Inflammatory macrophage treated with lipopolysaccharide for 4 hours (primary cell): ENCODE measurements at places on chromosomes 13 and 19.

GRCh38 chr19:17965370-17966128, 1.4 kb upstream of the KCNN1 start:
- no peak for DNase-seq

- DNase-seq = no peak
Observed at GRCh38 chr13:75620020-75620419, 16.1 kb upstream of the LMO7 start.

GRCh38 chr19:42207767-42208271, 9.7 kb downstream of the DEDD2 start:
- DNase-seq = peak; percentile 95

- DNase-seq = no peak
Observed at GRCh38 chr13:22053053-22053452, 382.2 kb downstream of the FGF9 start.

- peak; percentile 96 for DNase-seq
Observed at GRCh38 chr13:41465241-41465847, 8.0 kb downstream of the RGCC start.

- no peak for DNase-seq
Observed at GRCh38 chr19:11887234-11887610, 360 bp upstream of the ZNF69 start.

DNA sequence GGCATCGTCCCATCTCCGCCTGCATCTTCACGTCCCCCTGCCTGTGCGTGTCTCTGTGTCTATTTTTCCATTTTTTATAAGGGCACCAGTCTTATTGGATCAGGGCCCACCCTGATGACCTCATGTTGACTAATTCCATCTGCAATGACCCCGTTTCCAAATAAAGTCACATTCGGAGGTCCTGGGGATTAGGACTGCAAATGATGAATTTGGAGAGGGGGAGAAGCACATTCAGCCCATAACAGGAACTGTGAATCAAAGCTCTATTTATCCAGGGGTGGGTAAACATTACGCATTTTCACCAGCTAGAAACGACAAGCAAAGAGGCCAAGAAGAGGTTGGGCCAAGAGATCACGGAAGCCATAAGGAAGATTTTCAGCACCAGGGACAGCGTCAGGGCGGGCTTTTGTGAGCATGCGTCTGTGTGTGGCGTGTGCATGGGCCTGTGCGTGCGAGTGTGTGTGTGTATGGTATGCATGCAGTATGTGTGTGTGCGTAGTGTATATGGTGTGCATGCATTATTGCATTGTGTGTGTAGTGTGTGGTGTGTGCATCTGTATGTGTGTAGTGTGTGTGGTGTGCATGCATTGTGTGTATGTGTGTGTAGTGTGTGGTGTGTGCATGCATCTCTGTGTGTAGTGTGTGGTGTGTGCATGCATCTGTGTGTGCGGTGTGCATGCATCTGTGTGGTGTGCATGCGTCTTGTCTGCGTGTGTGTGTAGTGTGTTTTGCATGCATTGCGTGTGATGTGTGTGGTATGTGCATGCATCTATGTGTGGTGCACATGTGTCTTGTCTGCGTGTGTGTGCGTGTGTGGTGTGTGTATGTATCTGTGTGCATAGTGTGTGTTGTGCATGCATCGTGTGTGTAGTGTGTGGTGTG, 19.6 kb downstream of the CELF5 start:
- peak; percentile 25 for DNase-seq

DNA sequence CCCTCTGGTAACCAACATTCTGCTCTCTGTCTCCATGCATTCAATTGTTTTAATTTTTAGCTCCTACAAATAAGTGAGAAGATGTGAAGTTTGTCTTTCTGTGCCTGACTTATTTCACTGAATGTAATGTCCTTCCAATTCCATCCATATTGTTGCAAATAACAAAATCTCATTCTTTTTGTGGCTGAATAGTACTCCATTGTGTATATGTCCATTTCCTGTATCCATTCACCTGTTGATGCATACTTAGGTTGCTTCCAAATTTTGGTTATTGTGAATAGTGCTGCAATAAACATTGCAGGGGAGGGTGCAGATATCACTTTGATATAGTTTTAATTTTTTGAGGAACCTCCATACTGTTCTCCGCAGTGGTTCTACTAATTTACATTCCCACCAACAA, 2.5 kb upstream of the ZNF284 start:
- no peak for DNase-seq

DNA sequence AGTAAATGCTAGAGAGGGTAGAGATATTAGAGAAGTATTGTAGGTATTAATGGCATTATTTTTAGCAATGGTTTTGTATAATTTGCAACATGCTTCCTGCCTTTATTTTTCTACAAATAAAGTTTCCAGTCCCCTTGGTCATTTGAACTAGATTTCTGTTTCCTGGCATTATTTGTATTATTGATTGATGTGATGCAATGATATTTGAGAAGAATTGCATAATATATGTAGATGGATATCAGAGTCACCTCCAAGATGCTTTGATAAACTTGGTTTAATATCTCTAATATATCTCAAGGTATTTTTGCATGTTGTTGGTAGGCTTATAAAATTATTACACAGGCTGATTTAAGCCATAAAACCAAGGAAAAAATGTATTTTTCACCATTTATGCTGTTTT, 1054.5 kb downstream of the SLITRK1 start:
- no peak for DNase-seq

GRCh38 chr19:9528757-9529336, 9.6 kb downstream of the ZNF426 start:
- DNase-seq = peak; percentile 1

GRCh38 chr19:44113784-44114390, 688 bp downstream of the ZNF225 start:
- DNase-seq = no peak

- DNase-seq = no peak
Observed at GRCh38 chr19:31706691-31707620, 357.7 kb upstream of the TSHZ3 start.

GRCh38 chr13:65911546-65912193, 1318.5 kb downstream of the PCDH9 start:
- DNase-seq = no peak

DNA sequence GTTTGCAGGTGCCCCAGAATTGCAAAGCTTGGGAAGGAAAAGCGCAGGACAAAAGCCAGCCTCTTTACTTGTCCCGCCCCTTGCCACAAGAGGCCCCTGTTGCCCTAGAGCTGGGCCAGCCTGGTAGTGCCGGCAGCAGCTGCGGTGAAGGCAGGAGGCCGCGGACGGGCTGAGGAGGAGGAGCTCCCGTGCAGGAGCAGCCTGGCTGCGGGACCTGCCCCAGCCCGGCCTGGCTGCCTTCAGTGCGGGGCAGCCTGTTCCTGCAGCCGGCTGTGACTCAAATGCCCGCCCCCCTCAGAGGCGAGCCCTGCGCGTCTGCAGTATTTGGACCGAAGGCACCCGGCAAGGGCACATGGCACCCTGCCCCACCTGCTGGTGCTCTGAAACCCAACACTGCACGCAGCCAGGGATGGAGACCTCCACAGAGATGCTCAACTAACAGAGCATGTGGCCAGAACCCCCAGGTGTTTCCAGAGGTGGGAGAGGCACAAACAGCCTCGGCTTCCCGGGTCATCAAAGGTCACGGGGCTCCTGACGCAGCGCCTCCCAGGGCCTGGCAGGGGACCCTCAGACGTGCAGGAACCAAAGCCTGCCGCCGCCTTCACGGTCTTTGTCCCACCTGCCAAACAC, 29.7 kb downstream of the NAXD start:
- peak; percentile 59 for DNase-seq

DNA sequence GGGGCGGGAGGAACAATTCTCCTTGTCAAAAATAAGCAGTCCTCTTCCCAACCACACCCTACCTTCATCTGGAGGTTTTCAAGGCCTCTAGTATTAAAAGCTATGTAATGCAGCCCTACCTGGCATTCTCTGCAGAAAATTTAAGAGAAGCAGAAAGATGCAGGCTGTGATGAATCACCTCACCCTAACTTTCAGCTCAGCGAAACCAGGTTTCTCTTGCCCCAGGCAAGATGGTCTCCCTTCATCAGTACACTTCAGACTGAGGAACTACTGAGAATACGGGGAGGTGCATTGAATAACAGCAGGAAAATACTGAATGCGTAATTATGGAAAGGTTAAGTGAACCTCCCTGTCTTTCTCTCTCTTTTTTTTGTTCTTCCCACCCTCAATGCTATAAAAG, 437.6 kb upstream of the KLF12 start:
- DNase-seq = no peak
